ENCODE measurements at places on chromosomes 4 and X. TPM values are rescaled to one million over a fixed set of nuclear protein-coding genes. Genes with fewer than 3 reads are reported as not detected.

HPGD gene
- total RNA-seq = not detected

TEX13B gene
- total RNA-seq = not detected

LUZP4 gene
- total RNA-seq = not detected

SLC9B1 gene
- total RNA-seq = 1.3 TPM

SYN1 gene
- total RNA-seq = 3.7 TPM

PRSS12 gene
- total RNA-seq = 15.3 TPM

GAGE2A gene
- total RNA-seq = not detected

ANK2 gene
- total RNA-seq = 71.2 TPM

TLR6 gene
- 2.9 TPM for total RNA-seq

FAT4 gene
- 17.7 TPM for total RNA-seq

SMARCA1 gene
- 123 TPM for total RNA-seq

DNA sequence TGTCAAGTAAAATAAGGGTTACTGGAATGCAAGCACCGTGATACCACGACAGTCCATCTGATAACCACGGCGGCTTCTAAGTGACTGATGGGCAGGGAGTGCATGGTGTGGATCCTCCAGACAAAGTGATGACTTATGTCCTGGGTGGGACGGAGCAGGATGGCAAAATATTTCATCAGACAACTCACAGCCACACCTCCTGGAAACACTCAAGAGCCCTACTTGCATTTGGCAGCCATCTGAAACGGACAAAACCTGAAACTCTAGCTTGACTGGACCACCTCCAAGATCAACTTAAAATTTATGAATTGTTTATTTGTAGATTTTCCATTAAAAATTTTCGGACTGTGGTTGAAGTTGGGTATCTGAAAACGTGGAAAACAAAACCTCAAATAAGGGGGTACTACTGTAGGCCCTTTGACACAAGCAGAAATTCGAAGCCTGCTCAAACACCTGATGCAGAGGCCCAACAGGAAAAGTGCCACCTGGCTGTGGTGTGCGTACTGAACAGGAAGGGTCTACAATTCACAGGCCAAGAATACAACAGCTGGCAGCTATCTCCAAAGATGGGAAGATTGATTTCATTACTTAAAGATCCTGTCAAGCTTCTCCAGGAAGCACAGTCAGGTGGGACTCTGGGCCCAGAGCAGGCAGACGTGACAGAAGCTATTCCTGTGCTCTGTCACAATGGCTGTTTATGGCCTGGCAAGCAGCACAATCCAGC is 26.0 kb downstream of the LRIT3 start:
- H3K36me3 ChIP-seq = peaks cover 6% of the 10 kb centered on the region
- no peak for DNase-seq
- no peak overlapping the region for H3K27ac ChIP-seq
- H3K4me3 ChIP-seq = no peak overlapping the region
- no peaks in the 10 kb centered on the region for H3K27me3 ChIP-seq

GRCh38 chrX:9788911-9789310 is 2.7 kb downstream of the SHROOM2 start:
- H3K4me3 ChIP-seq = no peak overlapping the region
- no peak for DNase-seq
- H3K27me3 ChIP-seq = no peaks in the 10 kb centered on the region
- no peaks in the 10 kb centered on the region for H3K36me3 ChIP-seq

GRCh38 chr4:122744229-122744628 is 11.7 kb downstream of the BBS12 start:
- peaks cover 11% of the 10 kb centered on the region for H3K4me1 ChIP-seq
- no peak for DNase-seq
- H3K27me3 ChIP-seq = no peaks in the 10 kb centered on the region
- no peak overlapping the region for H3K4me3 ChIP-seq
- H3K27ac ChIP-seq = no peak overlapping the region
- H3K36me3 ChIP-seq = peaks cover 4% of the 10 kb centered on the region

DNA sequence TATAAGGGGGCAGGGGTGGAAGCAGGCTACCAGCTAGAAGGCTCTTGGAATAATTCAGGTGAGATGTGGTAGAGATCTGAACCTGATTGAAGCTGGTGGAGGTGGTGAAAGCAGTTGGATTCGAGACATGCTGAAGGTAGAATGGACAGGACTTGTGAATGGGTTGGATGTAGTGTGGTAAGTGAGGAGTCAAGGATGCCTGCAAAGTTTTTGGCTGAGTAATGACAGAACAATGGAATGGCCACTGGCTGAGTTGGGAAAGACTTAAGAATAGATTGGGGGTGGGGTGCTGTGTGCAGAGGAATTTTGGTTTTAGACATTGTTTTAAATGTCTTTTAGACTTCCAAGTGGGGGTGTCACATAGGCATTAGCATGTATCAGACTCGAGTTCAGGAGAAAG is 33.5 kb downstream of the HPF1 start:
- no peaks in the 10 kb centered on the region for H3K27me3 ChIP-seq
- no peak overlapping the region for H3K27ac ChIP-seq
- no peak for DNase-seq
- no peak overlapping the region for H3K4me3 ChIP-seq
- no peaks in the 10 kb centered on the region for H3K4me1 ChIP-seq

DNA sequence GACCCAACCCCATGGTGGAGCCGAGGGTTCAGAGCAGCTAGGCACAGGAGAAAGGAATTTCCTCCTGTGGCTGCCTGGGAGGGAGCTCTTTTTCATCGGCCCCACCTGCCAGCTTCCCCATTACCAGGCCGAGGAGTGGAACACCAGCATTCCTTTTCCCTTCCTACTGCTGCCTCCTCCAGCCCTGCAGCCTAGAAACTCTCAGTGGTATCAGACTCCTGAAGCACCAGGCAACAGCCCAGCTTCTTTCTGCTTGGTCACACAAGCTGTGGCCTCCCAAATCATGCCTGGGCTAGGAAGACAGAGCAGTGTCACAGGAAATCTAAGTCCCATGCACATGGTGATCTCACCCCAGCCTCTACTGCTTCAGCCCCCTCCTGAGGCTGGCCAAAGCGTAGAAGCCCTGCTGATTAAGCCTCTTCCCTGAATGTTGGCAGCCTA is 30.1 kb downstream of the RTL5 start:
- peaks cover 3% of the 10 kb centered on the region for H3K4me1 ChIP-seq
- DNase-seq = no peak
- no peaks in the 10 kb centered on the region for H3K27me3 ChIP-seq
- H3K27ac ChIP-seq = no peak overlapping the region
- H3K4me3 ChIP-seq = no peak overlapping the region

DNA sequence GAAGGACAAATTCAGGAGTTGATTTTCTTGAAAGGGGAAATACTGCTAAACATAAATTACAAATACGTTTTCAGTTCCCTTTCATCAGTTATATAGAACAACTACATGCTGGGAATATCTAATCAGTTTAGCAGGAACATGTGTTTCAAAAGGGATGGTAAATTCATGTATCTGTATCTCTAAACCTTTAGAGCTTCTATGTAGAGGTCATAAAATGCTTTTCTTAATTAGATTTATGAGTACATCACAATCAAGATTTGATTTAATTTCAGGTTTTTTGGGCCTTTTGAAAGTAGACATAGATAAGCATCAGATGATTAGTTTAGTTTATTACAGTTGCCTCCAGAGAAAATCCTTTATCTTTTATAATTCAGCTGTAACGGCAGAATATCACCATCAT is 12.9 kb downstream of the PDLIM3 start:
- peaks cover 13% of the 10 kb centered on the region for H3K4me1 ChIP-seq
- DNase-seq = no peak
- no peaks in the 10 kb centered on the region for H3K27me3 ChIP-seq
- H3K27ac ChIP-seq = no peak overlapping the region
- H3K36me3 ChIP-seq = peaks cover 20% of the 10 kb centered on the region

DNA sequence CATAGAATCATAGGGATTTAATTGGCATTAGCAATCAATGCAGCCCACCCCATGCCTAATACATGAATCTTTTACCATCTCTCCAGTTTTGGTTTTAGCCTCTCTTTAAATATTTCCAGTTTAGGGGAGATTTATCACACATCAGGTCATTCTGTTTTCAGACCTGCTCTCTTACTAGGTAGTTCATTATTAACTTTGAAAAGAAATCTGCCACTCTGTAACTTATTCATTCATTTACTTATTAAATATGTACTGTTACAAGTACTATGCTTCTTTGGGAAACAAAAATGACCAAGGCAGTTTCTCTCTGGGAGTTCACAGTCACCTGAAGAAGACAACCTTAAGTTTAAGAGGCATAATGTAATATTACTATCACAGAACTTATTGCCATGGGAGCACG is 62.1 kb downstream of the USO1 start:
- H3K4me3 ChIP-seq = no peak overlapping the region
- no peaks in the 10 kb centered on the region for H3K27me3 ChIP-seq
- H3K36me3 ChIP-seq = peaks cover 27% of the 10 kb centered on the region

DNA sequence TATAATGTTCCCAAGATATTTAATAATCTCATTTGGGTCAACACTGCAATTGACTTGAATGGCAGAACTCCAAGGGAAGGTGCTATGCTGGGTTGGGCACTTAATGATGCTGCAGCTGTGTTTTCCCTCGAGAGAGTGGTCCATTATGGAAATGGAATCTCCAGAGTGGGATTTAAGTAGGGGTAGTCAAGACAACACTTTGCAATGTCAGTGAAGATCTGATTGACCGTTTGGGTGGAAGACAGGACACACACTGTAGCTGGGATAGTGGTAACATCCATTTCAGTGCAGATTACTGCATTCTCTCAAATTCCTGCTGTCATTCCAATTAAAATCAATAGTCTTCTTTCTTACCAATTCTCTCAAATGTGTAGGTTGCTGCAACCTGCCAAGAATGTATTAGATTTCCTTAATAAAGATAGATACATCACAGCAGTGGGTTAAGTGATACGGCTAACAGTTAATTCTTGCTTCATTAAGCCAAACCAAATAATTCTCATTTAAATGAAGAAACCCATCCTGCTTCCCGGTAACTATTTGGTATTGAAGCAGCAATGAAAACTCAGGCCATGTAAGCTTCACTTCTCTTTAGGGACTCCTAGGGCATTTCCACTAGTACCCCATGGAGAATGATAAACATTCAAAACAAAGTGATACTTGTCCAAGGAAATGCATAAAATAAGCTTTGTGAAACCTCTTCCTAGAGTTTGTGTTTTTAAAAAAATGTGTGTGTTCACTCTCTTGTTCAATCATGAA is 40.5 kb upstream of the RASGEF1B start:
- no peak overlapping the region for H3K4me3 ChIP-seq
- peaks cover 10% of the 10 kb centered on the region for H3K4me1 ChIP-seq
- no peaks in the 10 kb centered on the region for H3K36me3 ChIP-seq

GRCh38 chrX:153731117-153731844 is 6.6 kb downstream of the ABCD1 start:
- H3K27me3 ChIP-seq = no peaks in the 10 kb centered on the region
- peaks cover 15% of the 10 kb centered on the region for H3K4me1 ChIP-seq
- H3K36me3 ChIP-seq = peaks cover 16% of the 10 kb centered on the region
- no peak overlapping the region for H3K27ac ChIP-seq

- DNase-seq = no peak
- no peak overlapping the region for H3K4me3 ChIP-seq
- no peaks in the 10 kb centered on the region for H3K36me3 ChIP-seq
- H3K4me1 ChIP-seq = no peaks in the 10 kb centered on the region
Observed at GRCh38 chr4:167421201-167421600, 186.9 kb upstream of the SPOCK3 start.

DNA sequence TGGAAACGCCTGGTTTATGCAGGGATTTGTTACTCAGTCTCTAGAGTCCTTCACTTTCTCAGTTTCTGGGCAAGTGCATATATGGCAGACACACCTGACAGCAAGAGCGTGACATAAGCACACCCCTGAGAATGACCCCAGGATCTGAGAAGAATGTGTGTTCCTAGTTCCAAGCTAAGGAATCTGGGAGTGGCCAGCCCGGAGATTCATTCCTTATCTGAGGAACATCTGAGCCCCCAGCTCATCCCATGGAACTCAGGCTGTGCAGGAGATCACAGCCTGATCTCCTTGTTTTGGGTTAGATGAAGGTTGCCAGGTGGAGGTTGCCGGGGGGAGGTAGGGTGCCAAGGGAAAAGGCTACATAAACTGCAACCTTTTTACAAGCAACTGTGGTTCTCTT is 23.8 kb upstream of the KIAA0232 start:
- peaks cover 19% of the 10 kb centered on the region for H3K4me1 ChIP-seq
- no peak for DNase-seq
- no peaks in the 10 kb centered on the region for H3K36me3 ChIP-seq
- H3K27me3 ChIP-seq = no peaks in the 10 kb centered on the region

DNA sequence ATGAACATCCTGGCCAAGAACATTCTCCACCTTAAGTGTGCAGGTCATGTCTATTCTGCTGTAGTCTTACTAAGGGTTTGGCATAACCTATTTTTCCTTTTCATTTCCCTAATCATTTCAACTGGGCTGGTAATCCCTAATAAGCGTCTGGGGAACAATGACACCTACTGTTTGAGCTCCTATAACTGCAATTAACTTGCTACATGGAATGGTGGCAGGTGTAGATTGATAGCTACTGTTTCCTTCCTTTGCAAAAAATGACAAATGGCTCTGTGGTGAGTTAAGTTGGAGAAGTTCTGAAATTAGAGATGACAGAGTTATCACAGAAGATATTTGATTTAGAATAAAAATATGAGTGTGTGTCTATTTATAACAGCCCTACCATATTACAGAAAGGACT is 104.5 kb upstream of the NAP1L5 start:
- DNase-seq = no peak
- H3K4me3 ChIP-seq = no peak overlapping the region
- H3K27ac ChIP-seq = no peak overlapping the region

All from chondrocyte (in vitro differentiated cells).